ENCODE measurements at places on chromosomes 4 and X. TPM values are rescaled to one million over a fixed set of nuclear protein-coding genes. Genes with fewer than 3 reads are reported as not detected.

DNA sequence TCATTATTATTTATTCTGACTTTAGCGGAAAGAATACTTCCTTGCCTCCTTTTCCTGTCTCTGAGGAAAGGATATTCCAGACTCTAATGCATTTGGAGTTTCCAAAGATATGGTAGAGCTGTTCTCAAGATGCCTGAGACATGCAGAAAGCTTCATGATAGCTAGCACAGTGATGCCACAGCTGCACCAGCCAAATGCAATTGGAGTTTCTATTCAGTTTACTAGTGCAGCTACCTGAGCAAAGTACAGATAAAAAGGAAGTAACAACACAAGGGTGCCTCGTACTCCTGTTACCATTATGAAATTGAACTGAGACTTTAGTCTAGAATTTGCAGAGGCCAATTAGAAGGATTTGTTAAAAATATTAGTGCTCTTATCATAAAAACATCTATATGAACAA is 57.5 kb upstream of the PARM1 start:
- no peak for DNase-seq

DNA sequence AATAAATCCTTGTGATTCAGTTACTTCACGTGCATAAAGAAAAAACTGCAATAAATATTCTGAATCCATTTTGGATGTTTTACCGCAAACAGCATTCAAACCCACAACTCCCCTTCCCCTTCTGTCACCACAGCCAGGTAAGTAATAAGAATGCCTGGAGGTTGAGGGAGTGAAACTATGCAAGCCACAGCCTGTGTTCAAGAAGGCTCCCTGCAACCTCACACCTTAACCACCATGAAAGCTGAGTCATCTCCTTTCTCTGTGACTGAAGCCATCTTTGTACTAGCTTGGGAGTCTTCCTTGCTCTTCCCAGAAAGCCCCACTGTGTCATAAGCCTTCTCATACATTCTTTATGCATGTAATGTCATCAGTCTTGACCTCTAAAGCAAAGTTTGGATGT is 297.0 kb upstream of the PUDP start:
- DNase-seq = no peak

- DNase-seq = no peak
These were observed 12.7 kb upstream of the ZNF330 start for GRCh38 chr4:141207961-141208360.

DNA sequence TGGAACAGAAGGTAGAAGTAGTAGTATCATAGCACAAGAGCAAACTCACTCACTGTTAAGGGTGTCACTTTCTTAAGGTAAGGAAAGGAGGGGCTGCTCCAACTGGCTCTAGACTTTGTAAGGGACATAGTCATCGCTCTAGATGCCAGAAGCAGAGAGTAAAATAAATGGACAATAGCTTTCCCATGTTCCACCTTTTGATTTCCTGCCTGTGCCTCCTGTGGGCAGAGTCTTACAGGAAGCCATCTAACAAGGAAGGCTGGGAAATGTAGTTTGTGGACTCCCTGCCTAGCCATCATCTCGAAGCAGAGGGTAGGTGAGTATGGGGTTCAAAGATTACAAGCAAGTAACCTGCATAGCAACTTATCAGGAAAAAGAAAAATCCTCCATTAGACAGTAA is 1.7 kb upstream of the METTL14 start:
- no peak for DNase-seq

DNA sequence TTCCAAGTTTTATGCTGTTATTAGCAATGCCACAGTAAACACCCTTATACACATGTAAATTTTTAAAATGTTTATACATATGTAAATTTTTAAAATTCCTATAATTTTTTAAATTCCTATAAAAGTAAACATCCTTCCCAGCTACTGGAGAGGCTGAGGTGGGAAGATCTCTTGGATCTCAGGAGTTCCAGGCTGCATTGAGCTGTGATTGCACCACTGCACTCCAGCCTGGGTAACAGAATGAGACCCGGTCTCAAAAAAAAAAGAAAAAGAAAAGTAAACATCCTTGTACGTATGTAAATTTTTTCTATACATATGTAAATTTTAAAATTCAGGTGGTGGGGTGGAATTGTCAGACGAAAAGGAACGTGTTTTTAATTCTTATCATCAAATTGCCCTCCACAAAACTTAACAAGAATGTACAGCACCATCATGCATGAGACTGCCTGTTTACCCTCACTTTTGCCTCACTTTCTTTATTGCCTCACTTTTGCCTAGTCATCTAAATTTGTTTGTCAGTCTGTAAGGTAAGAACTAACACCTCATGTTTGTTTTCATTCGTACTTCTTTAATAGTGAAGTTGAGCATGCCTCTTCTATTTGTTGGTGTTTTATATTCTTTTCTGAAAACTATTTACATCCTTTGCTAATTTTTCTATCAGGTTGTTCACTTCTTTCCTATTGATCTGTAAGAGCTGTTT is 8.0 kb downstream of the SLC7A3 start:
- DNase-seq = no peak

GRCh38 chr4:42278709-42279324 is 118.5 kb upstream of the SHISA3 start:
- no peak for DNase-seq

DNA sequence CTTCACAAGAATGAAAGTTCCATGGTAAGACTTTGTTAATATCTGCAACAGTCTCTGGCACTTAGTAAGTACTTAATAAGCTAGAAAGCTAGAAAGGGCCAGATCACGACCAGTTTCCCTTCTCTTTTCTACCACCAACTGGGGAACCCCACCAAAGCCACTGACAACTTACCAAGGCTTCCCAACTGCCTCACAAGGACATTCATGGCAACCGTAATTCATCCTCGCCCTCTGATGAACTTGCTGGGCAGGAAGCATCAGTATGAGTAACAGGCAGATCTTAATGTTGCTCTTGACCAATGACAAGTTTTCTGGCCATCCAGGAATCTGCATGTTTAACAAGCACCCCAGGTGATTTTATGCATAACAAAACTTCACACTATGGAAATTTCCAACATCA is 23.2 kb upstream of the ZCCHC13 start:
- DNase-seq = no peak

GRCh38 chrX:133783274-133783673 is 202.1 kb downstream of the GPC3 start:
- DNase-seq = no peak

GRCh38 chr4:98861100-98861884 is 67.6 kb downstream of the EIF4E start:
- no peak for DNase-seq

GRCh38 chr4:94765648-94766047 is 7.9 kb downstream of the BMPR1B start:
- no peak for DNase-seq

DNA sequence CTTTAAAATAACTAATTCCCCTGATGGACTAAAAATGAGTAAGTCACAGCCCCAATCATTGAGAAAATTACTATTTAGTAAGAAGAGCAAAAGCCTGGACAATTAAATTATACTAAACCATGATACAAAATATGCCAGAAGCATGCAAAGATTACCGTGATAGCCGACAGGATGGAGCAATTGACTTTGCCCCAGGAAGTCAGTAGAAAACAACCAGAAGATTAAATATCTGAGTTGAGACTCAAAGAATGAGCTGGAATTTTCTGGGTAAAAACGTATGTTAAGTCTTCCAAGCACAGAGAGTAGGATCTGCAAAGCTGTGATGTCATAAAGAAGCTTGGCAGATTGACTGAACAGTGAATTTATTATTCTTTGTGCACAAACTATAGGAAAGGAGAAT is 816.1 kb upstream of the TENM3 start:
- DNase-seq = no peak

GRCh38 chr4:177185151-177185550 is 124.5 kb upstream of the NEIL3 start:
- DNase-seq = no peak

GRCh38 chrX:125627676-125628075 is 308.0 kb downstream of the TEX13C start:
- DNase-seq = no peak

DNA sequence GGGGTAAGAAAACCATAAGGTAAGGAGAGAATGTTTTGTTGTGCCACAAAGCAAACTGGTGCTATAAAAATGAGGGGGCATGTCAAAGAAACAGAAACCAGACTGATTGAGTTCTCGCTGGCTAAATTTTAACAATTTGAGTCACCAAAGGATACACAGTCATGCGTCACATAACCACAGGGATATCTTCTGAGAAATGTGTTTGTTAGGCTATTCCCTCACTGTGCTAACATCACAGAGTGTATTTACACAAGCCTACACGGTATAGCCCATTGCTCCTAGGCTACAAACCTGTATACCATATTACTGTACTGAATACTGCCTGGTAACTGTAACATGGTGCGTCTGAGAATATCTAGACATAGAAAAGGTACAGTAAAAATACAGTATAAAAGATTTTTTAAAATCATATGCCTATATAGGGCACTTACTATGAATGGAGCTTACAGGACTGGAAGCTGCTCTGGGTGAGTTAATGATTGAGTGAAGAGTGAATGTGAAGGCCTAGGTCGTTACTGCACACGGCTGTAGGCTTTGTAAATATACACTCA is 50.1 kb downstream of the FBXW7 start:
- DNase-seq = no peak

DNA sequence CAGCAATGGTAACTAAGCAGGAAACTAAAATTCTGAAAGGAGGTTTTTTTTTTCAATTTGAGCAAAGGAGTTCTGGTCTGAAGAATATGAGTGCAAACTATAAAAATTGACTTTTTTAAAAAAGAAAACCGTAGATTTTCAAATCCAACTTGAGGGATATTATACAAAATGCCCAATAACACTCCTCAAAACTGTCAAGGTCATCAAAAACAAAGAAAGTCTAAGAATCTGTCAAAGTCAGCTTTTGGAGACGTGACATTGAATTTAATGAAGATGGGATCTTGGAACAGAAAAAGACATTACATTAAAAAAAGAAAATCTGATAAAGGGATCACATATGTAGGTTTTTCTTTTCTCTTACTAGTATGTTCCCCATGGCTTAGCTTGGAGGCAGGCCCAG is 40.4 kb upstream of the AR start:
- no peak for DNase-seq

GRCh38 chr4:159278399-159278798 is 175.5 kb downstream of the RAPGEF2 start:
- DNase-seq = no peak

- no peak for DNase-seq
These were observed 34.0 kb upstream of the BCOR start for GRCh38 chrX:40131654-40132337.

- DNase-seq = no peak
These were observed 995.3 kb upstream of the GRIA3 start for GRCh38 chrX:122188751-122189150.

DNA sequence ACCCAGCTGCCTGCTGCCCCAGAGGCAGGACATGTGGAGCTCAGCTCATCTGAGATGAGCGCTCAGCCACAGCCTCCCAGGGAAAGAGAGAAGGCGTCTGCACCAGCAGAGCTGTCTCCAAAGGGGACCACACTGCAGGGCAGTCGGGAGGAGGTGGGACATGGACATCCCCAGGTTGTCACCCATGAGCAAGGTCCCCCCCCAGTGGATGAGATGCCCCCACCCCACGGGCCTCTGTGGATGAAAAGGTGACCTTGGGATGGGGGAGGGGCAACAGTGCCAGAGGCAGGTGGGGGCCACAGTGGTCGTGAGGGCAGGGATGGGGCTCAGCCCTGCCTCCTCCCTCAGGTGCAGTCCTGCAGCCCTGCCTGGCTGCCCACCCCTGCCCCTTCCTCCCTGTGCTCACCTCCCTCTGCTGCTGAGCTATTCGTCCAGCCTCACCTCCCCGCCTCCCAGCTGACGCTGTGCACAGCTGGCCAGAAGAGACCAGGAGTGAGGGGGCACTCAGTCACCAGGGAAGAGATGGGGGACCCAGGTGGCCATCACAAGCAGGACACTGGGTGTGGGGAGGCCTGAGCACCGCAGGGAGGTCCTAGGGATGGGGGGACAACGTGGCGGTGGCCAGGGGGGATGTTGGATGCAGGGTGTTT is 9.3 kb downstream of the NKX1-1 start:
- no peak for DNase-seq

DNA sequence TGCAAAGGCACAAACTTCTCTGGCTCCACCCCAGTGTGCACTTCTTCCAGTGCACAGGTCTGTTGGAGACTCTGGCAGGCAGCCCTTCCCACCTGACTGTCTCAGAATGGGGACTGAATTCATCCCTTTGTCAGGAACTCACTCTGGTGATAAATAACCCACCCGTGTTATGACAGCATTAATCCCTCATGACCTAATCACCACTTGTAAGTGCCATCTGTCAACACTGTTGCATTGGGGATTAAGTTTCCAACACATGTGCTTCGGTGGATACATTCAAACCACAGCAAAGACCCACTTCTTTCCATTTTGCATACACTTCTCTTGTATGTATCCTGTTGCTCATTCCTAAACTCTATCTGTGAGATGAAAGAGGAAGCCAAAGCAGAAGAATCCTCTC is 1002.9 kb upstream of the IGFBP7 start:
- DNase-seq = no peak

Gene TLR10
- total RNA-seq = 1.7 TPM

Gene HSFX4
- not detected for total RNA-seq

Gene NAT8L
- 20.7 TPM for total RNA-seq

Gene PCDH7
- 17.2 TPM for total RNA-seq

Gene TBC1D9
- 36.4 TPM for total RNA-seq

Gene ALG13
- 84.7 TPM for total RNA-seq

Gene CORIN
- total RNA-seq = 1.5 TPM

Gene ZNF185
- total RNA-seq = 10.1 TPM

Measured in progenitor cell of endocrine pancreas (in vitro differentiated cells).